ENCODE measurements at places on chromosomes 3 and 15.

GRCh38 chr3:79268422-79268821 is 499.4 kb downstream of the ROBO1 start:
- no peak for DNase-seq

DNA sequence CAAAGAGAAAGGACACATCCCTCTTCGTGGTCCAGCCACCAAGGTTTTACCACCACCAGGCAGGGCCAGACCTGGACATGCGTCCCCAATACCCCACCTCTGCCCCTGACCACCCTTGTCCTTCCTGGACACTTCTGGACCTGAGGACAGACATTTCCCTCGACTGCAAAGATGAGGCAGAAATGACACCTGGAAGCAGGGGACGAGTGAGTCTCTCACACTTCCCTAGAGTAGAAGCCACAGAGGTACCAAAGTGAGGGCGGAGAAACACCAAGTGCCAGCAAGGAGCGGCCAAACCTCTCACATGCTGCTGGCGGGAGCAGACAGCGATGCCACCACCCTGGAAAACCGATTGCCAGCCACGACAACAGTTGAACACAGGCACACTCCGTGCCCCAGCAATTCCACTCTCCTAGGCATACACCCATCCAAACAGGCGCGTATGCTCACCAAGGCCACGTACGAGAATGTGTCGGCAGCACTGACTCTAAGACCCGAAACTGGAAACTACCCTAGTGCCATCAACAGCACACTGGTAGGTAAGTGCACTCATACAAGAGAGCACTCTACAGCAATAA is 207.0 kb upstream of the NSMCE3 start:
- DNase-seq, result no peak

GRCh38 chr15:71296315-71296679 is 181.0 kb downstream of the THSD4 start:
- no peak for DNase-seq

DNA sequence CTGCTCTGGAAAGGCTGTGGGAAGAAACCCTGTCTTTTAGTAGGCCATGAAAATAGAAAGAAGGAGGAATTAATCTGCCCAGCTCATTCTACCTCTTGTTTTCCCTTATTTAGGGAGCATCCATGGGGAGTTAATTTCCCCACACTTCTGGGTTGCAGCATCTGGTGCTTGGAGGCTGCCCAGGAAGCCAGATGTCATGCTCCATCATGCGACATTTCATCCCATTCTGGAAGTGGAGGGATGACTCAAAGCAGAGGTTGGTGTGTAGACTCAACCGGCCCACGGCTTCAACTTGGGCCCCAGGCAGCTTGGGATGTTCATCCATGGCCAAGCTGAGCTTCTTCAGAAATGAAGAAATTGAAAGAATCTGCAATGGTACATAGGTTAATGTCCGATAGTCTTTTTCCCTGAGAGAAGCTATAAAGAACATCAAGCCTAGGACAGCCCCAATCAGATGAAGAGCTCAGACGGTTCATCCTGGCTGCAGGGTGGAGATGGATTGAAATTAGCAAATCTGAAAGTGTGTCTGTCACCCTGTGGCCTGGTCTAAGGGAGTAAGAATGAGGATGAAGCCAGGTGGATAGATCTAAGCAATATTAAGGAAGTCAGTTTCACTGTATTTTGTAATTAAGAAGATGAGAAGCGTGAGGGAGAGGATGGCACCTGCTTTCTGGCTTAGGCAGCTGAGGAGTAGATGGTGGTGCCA is 24.5 kb upstream of the PROK2 start:
- DNase-seq, result peak; percentile 9

DNA sequence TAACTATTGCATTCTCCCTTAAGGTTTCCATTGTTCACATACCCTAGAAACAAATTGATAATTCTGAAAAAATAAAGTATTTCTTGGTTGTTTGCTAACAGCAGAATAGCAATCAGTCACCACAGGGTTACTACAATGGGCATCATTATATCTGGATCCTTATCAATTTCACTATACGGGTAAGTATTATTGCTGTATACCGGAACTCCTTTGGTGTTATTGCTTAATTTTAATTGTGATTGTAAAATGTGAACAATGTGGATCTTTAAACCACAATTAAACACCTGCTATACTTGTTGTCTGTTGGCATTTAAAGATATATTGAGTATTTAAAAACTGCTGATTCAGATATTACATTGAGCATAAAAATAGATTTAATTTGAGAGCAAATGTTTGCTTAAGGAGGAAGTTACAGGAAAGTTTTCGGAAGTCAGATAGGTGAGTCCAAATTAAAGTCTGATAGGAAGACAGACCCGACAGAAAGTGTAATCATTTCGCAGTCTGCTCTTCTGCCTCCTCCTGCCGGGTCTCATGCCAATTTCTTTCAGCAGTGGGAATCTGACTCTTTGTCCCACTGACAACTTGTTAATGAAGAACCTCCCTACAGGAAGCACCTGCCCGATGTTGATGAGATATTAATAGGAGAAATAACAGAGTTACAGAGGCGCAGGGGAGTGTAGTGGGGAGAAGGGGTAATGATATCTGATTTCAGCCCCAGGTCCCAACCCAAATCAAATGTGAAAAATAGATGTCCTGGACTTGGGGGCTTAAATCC is 169.7 kb upstream of the TBC1D5 start:
- no peak for DNase-seq

- DNase-seq, result peak; percentile 50
These were observed 89.1 kb upstream of the ALCAM start for GRCh38 chr3:105277656-105278055.

- DNase-seq, result no peak
These were observed 5.8 kb downstream of the USP13 start for GRCh38 chr3:179658606-179659005.

DNA sequence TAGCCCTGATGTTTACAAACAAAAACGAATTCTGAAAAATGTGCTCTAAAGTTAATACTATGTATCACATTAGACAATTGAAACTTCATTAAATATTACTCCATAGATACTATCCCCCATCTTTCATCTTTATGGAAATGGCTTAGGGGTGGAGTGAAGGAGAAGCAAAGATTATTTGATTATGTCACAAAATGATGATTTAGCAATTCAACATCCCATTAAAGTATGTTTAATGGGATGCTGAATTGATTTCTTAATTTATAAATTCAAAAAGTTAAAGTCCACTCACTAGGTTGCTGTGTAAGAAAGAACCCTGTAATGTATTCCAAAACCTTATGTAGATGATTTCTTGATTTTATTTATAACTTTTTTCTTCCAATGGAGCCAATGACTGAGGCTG is 201.1 kb downstream of the WDR72 start:
- no peak for DNase-seq

GRCh38 chr3:414063-414462 is 217.5 kb downstream of the CHL1 start:
- DNase-seq, result peak; percentile 36

- no peak for DNase-seq
These were observed 38.8 kb upstream of the TNFSF10 start for GRCh38 chr3:172561897-172562640.

GRCh38 chr3:15180042-15180611 is 25.9 kb upstream of the CAPN7 start:
- no peak for DNase-seq

- DNase-seq, result no peak
These were observed 8.2 kb downstream of the PRKCD start for GRCh38 chr3:53169045-53169831.

DNA sequence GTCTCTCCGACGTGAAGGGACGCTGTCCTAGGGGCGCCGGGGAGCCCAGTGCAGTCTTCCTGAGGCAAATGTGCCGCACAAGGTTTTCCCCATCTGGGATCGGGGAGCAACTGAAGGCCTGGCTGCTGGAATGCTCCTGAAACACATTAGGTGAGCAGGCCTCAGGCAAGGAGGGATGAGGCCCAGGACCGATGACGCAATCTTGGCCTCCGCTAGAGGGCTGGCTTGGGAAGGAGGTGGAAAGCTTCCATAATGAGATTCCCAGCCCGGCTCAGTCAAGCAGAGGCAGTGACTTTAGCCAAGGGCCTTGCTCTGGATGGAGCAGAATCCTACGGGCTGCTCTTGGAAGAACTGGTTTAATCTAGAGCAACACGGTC is 50.8 kb downstream of the CPN2 start:
- DNase-seq, result peak; percentile 79

DNA sequence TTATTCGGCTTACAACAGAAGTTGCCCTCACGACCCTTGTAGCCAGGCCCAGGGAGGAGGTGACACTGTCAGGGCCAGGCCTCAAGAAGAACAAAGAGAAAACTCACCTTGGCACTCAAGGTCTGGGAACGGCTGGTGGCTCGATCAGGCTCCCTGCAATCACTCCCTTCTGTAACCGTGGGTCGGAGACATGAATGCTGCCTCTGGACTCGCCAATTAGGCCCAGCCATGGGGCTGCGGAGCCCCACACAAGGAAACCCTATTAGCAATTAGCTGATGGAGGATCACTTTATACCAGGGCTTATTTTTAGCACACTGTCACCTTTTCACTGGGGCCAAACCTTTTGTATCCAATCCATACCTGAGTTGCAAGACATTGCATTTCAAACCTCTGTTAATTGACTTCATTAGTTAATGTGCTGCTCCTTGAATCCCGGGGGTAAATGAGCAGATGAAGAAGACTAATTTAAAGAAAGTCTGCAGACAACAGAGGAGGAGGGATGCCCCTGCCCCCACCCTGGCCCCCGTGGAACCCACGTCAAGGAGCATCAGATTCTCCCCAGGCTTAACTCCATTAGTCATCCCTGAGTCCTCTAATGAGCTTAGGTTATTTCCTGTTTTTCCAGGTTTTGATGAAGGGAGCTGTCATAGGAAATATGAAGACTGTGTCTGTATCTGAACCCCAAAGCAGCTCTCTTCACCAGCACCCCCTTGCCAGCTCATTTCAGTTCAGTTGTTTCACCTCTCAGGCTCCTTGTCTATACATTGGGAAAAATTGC is 255.3 kb downstream of the RORA start:
- peak; percentile 76 for DNase-seq

DNA sequence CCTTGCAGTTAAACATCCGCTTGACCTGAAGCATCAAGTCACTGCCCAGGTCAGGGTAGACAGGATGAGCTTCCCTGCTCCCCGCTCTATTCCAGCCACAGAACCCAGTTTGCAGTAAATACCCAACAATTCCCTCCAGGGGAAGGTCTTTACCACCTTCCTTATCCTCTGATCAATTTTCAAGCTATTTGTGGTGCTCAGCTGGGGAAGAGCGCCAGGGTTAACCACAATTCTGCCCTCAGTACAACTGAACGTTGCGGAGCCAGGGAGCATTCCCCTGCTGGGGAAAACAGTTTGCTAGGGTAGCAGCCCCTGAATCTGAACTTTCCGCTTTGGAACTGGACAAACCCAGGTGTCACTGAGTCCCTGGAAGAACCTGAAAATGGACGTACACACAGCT is 28.5 kb downstream of the RBPMS2 start:
- DNase-seq, result no peak

DNA sequence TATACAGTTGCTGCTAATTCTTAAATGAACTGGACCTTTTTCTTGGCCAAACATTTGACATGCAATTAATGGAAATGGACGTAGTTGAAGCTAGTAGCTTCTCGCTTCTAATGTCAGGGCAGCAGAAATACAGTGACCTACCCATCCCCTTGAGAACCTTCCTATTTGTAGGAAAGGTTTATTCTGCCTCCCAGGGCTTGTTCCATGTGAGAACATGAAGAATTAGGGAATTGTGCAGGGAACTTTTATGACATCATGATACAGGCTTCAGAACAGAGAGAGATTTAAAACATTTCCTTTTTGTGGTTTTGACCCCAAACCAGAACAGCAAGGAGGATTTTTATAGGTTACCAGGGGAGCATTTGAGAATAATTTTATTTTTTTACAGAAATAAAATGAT is 406.6 kb upstream of the PPP2R3A start:
- no peak for DNase-seq

DNA sequence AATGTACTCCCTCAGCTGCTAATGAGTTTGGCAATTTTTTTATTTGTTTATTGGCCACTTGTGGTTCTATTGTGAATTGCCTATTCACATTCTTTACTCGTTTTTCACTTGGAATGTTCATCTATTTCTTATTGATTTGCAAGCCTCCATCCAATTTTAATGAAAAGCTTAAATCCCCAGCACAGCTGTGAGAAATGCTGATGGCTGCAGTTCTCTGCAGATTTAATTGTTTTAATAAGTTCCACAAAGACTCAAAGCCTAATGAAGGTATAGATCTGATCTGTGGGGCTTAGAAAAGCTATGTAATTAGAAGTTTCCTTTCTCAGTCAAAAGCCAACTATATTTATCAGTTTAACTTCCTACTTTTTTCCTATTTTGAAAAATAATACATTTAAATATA is 41.5 kb downstream of the LYZL4 start:
- DNase-seq, result no peak

DNA sequence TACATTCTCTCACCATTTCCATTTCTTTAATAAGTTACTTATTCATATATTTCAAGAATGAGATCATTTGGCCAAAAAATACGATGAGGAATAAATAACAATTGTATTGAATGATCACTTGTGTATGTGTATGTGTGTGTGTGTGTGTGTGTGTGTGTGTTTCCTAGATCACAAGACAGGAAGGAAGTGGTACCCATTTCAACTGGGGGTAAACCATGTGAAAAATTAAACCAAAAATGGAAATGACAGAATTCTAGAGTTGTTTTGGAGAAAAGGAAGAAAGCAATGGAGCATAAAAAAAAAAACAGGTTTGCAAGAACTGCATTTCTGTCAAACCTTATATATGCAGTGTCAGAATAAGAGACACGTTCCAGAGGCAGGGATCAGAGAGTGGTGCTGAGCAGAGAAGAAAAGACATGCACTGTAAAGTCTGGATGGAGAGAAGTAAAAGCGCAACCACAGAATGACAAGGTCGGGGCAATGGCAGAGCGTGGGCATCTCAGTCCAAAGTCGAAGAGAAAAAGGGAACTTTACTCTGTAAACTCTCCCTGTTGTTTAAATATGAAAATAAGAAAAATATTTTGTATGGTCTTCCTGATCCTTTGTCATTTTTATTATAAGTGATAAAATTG is 75.5 kb downstream of the PEX5L start:
- DNase-seq, result no peak

GRCh38 chr15:66707310-66708082 is 5.5 kb downstream of the SMAD6 start:
- DNase-seq, result peak; percentile 78

- DNase-seq, result peak; percentile 66
These were observed 714 bp downstream of the ECT2 start for GRCh38 chr3:172751175-172751704.

GRCh38 chr3:58173669-58174398 is 36.9 kb downstream of the DNASE1L3 start:
- no peak for DNase-seq

DNA sequence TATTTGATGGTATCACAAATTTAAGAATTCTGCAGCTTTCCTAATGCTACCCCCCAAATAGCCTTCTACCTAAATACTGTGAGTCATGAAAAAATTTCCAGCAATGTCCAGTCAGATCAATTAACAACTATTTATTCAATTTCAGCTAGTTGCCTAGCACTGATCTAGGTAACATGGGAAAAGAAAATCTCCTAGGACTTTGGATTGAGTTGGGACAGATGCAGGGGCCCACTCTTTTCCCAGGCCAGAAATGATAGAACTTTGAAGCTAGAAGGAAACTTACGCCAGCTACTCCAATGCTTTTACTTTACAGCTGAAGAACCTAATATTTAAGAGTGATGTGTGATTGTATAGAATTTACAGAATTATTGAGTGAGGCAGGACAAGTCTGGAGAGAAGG is 196.3 kb downstream of the FMN1 start:
- DNase-seq, result no peak

- DNase-seq, result no peak
These were observed 243.7 kb downstream of the SLC9A9 start for GRCh38 chr3:143604402-143605185.

GRCh38 chr3:51819709-51820406 is 40.8 kb upstream of the IQCF6 start:
- peak; percentile 9 for DNase-seq

GRCh38 chr3:2851835-2852234 is 258.3 kb downstream of the IL5RA start:
- DNase-seq, result no peak

Data from GM23248 (cell line).